ENCODE measurements at places on chromosomes 11 and 22. TPM values are rescaled to one million over a fixed set of nuclear protein-coding genes. Genes with fewer than 3 reads are reported as not detected.

DNA sequence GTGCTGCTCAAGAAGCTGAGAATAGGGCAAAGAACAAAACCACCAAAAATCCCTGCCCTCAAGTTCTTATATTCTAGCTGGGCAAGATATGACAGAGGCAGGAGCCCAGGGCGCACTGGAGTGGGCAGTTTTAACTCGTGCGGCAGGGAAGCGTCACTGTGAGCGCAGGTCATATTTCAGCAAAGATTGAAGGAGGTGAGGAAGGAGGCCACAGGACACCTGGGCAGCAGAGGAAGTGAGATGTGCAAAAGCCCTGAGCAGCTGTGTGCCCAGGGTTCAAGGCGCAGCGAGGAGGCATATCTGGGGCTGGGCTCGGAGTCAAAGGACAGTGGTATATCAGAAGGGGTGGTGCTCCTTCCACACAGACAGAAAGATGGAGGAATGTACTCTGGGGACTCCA, 13.5 kb downstream of the KCNC1 start:
- DNase-seq: no peak

LRRC4C gene
- total RNA-seq: 10.1 TPM

- no peak for DNase-seq
Observed at GRCh38 chr11:113781682-113782081, 2.1 kb downstream of the CLDN25 start.

- no peak for DNase-seq
Observed at GRCh38 chr11:70536051-70536877, 137.9 kb downstream of the CTTN start.

DDIAS gene
- 3.3 TPM for total RNA-seq

FAM111B gene
- 0.67 TPM for total RNA-seq

DNA sequence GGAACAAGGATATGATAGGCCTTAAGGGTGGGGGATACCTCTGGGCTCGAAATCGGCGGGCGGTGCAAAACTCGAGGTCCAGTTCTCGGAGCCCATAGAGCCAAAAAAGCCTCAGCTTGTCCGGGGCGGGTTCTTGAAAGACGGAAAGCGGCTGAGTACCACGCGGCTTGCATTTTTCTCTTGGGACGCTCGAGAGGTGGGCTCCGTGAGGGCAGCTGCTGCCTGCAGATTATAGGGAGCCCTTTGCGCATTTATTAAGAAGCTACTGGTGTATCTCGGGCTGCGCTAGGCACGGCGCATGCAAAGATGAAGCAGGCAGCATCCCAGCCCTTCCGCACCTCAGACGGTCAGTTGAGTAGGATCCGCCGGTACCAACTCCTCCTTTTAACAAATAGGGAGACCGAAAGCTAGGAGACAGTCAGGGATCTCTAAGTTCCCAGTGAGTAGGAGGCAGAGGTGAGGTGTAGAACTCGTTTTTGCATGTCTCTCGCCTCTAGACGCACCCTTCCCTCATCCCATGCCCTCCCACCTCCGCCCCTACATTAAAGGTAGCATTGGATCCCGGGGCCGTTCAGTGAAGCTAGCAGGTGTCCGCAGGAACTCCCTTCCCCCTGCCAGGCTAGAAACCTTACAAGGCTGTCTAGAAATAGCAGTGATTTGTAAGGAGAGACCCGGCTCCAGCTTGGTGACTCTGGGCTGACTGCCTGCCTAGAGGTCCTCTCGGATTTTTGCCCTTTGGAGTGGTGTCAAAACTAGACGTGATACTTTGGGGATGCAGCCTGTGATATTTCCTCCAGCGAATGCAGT, 768 bp downstream of the LDHA start:
- peak; percentile 28 for DNase-seq

DNA sequence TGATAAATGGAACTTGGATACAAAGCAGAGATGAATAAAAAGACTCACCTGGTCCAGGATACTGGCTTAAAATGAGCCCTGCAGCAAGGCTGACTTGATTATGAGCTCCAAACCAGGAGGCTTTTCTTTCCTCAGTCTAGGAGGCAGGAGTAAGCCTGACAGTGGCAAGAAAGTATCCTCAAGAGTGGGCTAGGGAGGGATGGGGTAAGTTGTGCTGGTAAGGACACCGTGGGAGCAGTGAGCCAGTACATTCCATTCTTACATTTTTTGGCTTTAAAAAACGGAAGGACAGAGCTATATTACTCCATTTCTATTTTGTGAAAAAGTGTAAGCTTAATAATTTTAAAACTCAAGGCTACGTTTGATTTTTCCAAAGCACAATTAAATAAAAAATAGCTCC, 187.1 kb upstream of the DDI1 start:
- no peak for DNase-seq

All from thyroid gland (tissue), 4 donors.